ENCODE measurements at places on chromosomes 3 and 15.

- no peak for DNase-seq
Measured at GRCh38 chr15:55234104-55234799, 37.5 kb upstream of the RSL24D1 start.

DNA sequence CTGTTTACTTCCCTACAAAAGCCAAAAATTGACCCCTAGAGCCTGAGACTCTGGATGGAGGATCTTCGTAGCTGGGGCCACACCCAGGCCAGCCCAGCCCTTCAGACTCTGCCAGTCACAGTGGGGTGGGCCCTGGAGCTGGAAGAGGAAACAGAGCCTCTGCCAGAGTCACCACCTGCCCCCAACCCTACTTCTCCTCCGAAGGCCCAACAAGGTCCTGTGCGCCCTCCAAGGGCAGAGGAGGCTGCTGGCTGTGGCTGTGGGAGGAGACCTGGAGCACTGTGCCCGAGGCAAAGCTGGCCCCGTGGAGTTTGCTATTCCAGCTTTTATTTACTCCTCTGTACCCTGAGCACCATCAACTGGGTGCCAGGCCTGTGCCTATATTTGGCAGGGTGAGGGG is 19.0 kb downstream of the CISH start:
- no peak for DNase-seq

GRCh38 chr3:60754617-60755016 is 496.6 kb downstream of the FHIT start:
- no peak for DNase-seq

GRCh38 chr3:125013095-125013494 is 42.7 kb downstream of the HEG1 start:
- DNase-seq = no peak

GRCh38 chr15:44038755-44039191 is 156.3 kb downstream of the FRMD5 start:
- peak; percentile 67 for DNase-seq

GRCh38 chr3:19994796-19995195 is 17.3 kb downstream of the PP2D1 start:
- DNase-seq = no peak

- no peak for DNase-seq
Measured at GRCh38 chr3:13073326-13074005, at the start of gene IQSEC1. IQSEC1 (minus strand) TSS chr3:13073429; CDS start chr3:13073014, 415 bp downstream.

- DNase-seq = peak; percentile 23
Measured at GRCh38 chr3:2477620-2478019, 379.0 kb downstream of the CNTN4 start.

DNA sequence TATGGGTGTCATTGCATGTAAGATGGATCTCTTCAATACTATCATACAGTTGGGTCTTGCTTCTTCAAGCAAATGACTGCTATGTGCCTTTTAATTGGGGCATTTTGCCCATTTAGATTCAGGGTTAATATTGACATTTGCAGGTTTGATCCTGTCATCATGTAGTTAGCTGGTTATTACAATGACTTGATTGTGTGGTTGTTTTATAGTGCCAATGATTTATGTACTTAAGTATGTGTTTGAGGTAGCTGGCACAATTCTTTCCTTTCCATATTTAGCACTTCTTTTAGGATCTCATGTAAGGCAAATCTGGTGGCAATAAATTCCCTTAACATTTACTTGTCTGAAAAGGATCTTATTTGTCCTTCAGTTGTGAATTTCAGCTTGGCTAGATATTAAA is 267.5 kb downstream of the VGLL3 start:
- no peak for DNase-seq

- DNase-seq = no peak
Measured at GRCh38 chr3:46634856-46635255, 22.5 kb downstream of the FAM240A start.

- DNase-seq = peak; percentile 1
Measured at GRCh38 chr3:126126811-126127431, 43.0 kb upstream of the SLC41A3 start.

DNA sequence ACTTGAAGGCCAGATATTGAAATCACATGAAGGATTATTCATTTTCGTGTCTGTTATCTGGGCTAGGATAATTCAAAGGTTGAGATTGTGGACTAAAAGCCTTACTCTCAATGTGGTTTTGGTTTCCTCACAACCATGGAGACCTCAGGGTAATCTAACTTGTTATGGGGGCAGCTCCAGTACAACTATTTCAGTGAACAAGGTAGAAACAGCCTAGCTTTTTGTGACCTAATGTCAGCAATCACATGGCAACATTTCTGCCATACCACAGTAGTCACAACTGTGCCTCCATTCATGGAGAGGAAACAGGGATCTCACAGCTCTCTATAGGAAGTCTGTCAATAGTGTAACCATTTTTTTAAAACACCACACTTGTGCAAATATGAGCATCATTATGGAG is 62.4 kb upstream of the RARB start:
- DNase-seq = no peak

DNA sequence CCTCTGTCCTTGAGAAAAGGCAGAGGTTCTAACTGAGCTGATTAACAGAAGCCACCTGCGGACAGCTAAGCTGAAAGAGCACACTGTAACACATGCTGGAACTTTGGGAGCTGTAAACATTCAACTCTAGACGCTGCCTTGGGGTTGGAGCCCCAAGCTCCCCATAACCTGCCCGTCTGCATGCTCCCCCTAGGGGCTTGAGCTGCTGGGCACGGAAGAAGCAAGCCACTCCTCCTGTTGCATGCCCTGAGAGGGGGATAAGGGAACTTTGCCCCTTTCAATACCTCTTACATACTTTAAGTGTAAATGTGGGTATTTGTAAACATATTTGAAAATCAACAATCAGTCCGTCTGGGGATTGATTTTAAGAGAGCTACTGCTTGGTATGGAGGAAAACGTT is 188.4 kb downstream of the ADAMTSL3 start:
- no peak for DNase-seq
